ENCODE measurements at places on chromosomes 6 and 20. TPM values are rescaled to one million over a fixed set of nuclear protein-coding genes. Genes with fewer than 3 reads are reported as not detected.

The ZBP1 gene
- not detected for total RNA-seq

The KIF25 gene
- 1.5 TPM for total RNA-seq

The IL17F gene
- total RNA-seq: not detected

The MATN4 gene
- 5.1 TPM for total RNA-seq

The EYS gene
- total RNA-seq: 0.38 TPM
